Foreskin keratinocyte (primary cell): ENCODE measurements at places on chromosomes 6 and 20.

- DNase-seq: no peak
Measured at GRCh38 chr6:31911826-31912585, 10.1 kb upstream of the ZBTB12 start.

DNA sequence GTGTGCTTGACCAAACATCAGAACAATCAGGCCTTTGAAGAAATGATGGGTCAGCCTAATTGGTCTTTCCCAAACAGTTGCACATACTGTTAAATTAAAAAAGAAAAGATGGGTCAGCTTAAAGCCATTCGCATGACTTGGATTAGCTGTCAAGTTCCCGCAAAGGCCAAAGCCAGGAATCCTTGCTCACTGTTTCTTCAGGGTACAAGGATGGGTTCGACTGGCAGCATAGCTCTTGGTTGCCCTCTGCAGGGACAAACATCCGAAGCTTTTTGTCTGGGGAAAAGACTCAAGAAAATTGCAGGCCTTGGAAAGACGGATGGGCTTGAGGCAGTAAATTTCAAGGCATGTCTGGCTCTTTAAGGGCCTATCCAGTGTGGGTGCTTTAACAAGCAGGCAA is 168.0 kb downstream of the HDGFL1 start:
- DNase-seq: peak; percentile 22

DNA sequence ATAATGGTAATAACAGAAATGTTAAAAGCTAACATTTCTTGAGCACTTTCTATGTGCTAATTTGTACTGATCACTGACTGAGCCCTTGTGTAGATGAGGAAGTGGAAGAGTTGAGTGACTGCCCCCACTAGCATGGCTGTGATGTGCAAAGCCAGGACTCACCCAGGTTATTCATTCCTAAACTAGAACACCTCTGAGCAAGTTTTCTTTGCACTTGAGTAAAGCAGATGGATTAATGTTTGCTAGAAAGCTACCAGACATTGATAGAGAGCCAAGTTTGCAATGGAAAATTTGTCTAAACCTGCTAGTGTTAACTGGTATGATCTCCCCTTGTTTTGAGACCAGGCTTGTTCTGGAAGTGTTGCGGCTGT is 467.4 kb upstream of the PLCB4 start:
- DNase-seq: no peak

- DNase-seq: no peak
Measured at GRCh38 chr6:25219917-25220278, 59.3 kb upstream of the CARMIL1 start.

DNA sequence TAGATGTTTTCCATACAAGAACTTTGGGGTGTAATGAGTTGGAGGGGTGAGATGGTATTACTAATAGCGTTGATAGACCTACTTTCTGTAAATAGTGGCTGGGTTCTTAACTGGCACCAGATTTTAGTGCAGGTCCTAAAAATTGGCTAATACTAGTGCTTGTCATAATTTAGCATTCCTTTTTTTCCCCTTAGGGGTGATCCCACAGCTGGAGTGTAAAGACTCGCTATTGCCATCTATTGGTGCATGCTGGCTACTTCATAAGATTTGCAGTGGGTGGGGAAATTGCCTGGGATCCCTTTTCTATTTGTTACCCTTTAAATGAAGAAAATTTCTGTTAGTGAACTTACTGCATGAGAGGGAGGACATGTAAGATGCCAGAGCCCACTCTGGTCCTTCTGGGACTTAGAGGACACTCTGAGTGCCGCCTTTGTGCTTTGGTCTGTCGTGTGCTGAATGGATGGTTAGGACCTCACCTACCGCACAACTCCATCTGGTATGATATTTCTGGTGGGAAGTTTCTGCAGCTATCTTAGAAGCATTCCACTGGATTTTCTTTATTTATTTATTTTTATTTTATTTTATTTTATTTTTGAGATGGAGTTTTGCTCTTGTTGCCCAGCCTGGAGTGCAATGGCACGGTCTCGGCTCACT is 195.5 kb downstream of the JARID2 start:
- peak; percentile 41 for DNase-seq

- DNase-seq: no peak
Measured at GRCh38 chr6:160431791-160432404, 83.7 kb downstream of the SLC22A3 start.

- peak; percentile 34 for DNase-seq
Measured at GRCh38 chr6:11712760-11713159, 65.8 kb downstream of the ADTRP start.

GRCh38 chr6:35722121-35722761 is 14.6 kb upstream of the ARMC12 start:
- no peak for DNase-seq

DNA sequence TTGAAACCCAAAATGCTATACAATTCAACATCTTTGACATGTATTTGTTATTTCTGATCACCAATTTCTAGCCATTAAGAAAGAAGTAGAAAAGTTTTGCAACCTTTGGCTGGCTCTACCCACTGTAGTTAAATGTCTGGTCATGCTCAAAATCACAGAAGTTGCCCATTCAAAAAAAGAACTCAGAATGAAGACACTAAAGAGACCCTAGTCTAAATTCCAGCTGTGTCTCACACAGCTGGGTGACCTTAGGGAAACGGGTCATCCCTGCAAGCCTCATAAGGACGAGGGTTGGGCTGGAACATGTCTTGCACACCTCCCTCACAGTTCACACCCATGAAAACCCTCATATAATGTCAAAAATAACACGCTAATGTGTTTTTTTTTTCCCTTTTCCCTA is 10.3 kb downstream of the FOXQ1 start:
- DNase-seq: no peak

- DNase-seq: no peak
Measured at GRCh38 chr6:36360241-36361054, 23.8 kb upstream of the BNIP5 start.

DNA sequence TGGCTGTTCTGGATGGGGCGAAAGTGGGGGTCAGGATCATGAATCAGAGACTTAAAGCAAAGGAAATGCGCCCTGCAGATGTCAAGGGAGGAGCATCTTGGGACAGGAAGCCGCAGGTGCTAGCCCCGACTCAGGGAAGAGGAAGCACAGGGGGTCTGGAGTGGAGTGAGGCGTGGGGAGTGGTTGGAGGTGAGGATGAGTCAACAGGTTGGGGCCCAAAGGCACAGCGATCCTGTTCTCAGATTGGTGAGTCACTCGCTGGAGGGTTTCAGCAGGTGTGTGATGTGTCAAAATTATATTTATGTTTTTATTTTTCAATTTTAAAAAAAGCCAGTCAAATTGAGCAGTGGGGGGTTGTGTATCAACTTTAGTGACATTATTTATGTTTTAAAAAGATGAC is 19.0 kb downstream of the PACSIN1 start:
- DNase-seq: peak; percentile 91

GRCh38 chr20:47370850-47371782 is 14.6 kb upstream of the ZMYND8 start:
- DNase-seq: no peak

GRCh38 chr6:170438402-170438753 is 114.7 kb downstream of the PSMB1 start:
- peak; percentile 100 for DNase-seq

DNA sequence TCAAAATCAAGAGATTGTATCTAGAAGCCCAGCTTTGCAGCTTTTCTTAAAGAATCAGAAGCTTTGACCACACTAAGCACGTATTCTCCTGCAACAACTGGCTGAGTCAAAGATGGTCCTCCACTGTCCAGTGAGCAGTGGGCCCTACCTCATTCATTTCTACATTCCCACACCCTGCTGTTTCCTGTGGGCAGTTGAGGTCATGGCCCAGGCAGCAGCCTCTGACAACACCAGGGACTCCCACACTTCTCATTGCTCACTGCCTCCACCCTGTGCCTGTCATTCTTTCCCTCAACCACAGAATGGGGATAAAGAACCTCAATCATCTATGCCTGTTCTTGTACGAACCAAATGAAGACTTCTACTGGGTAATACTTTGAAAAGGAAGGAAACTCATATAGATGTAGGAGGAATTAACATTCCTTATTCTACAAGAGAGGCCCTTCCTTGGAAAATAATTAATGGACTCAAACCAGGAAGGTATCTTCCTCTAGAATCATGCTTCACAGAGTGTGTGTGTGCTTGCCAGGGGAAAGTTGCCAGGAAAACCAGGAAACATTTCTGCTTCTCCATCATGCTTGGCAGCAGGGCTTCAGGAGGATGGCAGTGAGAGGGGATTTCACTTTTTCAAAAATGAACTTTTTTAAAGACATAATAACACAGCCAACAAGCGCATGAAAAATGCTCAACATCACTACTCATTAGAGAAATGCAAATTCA is 191.7 kb upstream of the RIN2 start:
- no peak for DNase-seq

GRCh38 chr6:155264693-155265320 is 994 bp downstream of the CLDN20 start:
- DNase-seq: no peak

DNA sequence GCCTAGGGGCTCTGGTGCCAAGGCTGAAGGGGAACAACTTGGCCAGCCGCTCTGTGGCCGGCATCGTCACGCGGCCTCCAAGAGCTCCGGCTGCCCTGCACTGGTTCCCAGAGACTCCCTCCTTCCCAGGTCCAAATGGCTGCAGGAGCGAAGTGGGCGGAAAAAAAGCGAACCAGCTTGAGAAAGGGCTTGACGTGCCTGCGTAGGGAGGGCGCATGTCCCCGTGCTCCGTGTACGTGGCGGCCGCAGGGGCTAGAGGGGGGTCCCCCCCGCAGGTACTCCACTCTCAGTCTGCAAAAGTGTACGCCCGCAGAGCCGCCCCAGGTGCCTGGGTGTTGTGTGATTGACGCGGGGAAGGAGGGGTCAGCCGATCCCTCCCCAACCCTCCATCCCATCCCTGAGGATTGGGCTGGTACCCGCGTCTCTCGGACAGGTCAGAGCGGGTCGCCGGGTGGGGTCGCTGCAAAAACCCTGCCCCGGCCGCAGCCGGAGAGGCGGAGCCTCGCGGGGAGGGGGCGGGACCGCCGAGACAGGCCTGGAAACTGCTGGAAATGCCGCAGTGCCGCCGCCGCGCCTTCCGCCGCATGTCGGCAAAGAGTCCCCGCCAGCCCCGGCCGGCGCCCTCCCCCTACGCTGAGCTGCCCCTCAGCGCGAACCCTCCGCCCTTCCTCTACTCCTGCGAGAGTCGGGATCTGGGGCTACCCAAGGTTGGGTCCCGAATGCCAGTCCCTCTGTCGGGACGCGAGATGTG is 814 bp upstream of the HSP90AB1 start:
- peak; percentile 58 for DNase-seq

- no peak for DNase-seq
Measured at GRCh38 chr6:30844118-30844535, 40.2 kb upstream of the DDR1 start.

GRCh38 chr20:50575865-50576720 is 65.9 kb downstream of the PTPN1 start:
- DNase-seq: no peak

DNA sequence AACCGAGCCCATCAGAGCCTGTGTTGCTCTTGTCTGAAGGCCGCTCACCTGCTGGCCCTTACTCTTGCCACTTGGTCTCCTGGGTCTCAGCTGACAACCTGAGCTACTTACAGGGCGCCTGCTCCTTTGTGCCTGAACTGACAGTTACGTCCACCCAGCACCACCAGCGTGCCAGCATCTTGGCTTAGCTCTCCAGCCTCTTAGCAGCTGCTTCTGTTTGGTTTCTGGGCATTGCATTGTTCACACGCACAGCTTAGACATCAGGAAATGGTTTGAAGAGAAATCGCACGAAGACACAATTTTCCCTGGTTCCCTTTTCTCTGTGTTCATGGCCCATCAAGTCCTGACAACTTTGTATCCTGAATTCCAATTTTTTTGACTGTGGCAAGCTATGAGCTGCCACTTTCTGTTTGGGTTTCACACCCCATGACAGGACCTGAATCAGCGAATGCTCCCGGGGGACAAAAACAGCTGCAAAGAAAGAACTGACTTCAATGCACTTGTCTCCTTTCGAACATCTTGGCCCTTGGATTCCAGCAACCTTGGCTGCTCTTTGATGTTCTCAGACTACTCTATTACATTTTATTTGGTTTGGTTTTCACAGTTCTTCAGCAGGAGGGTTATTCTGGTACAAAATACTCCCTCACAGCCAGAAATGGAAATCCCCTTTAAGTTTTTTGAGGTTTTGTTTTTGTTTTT is 45.2 kb upstream of the LY86 start:
- DNase-seq: no peak

GRCh38 chr6:22036275-22036674 is 260.6 kb downstream of the PRL start:
- DNase-seq: peak; percentile 48

DNA sequence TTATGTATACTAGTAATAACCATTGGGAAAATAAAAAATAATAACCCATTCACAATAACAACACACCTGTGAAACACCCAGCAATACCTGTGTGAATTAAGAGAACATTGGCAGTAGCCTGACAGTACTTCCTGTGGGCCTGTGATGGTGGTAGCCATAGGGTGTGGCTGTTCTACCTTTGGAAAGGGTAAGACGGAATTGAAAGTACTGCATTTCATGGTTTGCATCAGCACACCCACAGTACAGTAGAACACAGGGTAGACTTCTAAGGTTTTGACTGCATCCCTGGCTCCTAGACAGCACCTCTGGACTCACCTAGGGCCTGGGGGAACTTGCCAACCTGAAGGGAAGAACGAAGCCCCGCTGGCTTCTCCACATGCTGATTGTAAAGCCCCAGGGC is 279.8 kb downstream of the HTR1B start:
- no peak for DNase-seq

DNA sequence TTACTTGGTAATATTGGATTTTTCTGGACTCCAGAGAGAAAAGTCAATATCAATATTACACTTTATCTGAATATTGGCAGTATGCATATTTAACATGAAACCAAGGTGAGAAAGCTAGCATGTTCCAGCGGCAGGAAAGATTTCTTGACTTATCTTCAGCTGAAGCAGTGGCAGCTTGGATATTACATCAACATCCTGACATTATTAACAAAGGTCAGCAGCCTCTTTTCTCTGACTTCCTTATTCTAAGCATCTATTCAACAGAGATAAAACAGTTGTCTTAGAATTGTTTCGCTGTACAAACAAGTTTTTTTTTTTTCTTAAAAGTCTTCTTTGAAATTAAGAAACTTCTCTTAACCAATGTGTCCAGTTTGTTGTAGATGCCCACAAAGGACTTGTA is 11.8 kb downstream of the DCBLD1 start:
- no peak for DNase-seq

DNA sequence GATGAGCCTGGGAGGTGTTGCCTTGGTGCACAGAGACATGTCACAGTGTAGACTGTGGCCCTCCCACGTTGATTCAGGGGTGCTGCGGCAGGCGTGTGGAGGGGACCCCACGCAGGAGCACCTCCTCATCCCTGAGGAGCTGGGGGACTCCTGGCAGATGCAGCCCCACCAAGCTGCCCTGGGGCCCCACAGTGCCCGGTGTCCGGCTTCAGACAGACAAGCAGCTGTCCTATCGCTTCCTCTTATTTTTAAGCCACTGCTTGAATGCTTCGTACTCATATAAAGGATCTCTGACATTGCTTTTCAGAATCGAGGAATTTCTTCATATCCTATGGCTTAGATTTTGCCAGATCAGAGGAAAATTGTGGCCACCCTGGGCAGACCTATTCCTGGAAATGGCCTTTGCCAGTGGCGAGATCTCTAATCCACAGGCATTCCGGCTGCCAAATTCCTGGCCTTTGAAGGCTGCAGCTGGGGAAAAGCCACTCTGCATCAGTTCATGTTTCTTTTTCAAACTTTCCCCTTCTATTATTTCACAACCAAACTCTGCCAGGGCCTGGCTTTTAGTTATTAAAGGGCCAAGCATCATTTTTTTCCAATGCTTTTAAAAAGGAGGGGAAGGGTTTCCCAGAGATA is 337.0 kb downstream of the THBS2 start:
- DNase-seq: no peak
